ELF-1 (cell line): ENCODE measurements at places on chromosomes 13 and 19.
A peak's percentile ranks its signal among the peaks of the same experiment; 100 is the strongest.

DNA sequence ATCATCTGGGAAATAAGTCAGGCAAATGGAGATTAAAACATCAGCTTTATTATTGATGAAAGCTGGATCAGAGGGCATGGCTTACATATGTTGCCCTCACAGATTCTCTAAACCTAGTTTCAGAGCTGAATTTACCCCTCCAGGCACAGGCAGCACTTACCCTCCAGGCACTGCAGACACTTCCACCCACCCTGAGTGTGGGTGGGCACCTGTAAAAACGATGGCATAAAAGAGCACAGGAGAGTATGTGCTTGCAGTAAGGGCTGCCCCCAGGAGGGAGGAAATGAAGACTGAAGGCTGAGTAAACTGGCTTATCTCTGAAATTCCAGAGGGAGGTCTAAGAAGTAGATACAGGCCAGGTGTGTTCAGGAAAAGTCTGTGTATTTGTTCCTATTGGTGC, 185.0 kb upstream of the HTR2A start:
- DNase-seq = peak; percentile 2

- DNase-seq = no peak
Measured at GRCh38 chr19:41694831-41695635, 7.0 kb upstream of the CEACAM7 start.

GRCh38 chr13:75236774-75237173, 245.2 kb downstream of the TBC1D4 start:
- no peak for DNase-seq

DNA sequence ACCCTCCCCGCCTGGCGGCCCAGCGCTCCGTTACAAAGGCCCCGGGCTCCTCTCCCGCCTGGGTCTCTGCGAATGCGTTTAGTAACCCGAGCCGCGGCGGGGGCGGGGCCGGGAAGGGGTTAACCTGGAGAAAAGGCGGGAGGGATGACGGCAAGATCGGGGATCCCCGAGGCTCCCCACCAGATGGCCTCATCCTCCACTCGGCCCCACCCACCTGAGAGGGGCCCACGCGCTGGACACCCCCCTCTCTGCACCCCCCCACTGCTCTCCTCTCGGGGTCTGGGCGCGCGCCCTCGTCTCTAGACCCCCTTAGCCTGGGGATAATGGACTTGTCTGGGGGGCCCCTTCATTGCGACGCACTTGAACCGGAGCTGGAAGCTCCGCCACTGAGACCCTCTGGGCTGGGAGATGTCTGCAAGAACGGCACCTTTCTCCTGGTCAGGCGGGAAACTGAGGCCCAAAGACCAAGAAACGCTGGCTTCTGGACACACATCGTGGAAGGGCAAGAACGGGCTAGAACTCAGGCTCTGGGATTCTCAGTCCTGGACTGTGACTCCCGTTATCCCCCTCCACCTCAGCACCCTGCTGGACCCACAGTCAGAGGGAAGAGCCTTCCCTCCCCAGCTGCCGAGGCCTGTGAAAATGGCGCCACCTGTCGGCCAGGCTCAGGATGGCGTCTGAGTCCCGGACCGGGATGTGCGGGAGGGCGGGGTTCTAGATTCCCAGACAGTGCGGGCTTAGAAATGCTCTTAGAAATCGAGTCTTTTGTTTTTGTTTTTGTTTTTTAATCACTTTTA, 2.9 kb upstream of the LTBP4 start:
- DNase-seq = peak; percentile 95

DNA sequence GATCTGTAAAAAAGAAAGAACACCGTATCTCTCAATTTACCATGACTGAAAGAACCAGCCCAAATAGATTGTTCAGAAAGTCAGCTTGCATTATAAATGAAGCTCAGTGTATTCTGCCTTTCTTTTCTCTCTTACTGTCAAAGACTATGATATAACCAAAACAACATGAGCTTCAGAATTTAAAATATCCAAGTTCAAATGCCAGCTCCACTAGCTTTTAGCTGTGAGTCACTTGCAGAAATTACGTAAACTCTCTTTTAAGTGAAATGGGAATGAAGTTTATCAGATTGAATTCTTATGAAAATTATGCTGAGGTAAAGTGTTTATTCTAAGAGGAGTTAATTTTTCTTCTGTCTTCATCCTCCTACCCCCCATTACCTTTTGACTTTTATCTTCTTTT, 20.0 kb upstream of the POSTN start:
- no peak for DNase-seq

DNA sequence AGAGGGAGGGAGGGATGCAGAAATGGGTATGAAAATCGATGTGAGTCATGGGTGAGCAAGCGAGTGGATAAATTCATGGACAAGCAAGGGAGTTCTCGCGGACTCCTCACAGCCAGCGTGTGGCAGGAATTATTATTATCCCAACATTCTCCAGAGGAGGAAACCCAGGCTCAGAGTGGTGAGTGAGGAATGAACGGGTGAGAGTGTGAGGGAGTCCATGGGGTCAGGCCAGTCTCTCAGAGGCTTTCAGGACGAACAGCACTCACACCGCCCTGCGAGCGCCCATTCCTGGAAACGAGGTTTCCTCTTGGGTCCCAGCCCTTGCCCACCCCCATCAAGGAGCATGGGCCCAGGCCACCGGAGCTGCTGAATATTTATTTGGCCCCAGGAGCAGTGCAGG, 6.3 kb upstream of the DNAAF3 start:
- no peak for DNase-seq

- no peak for DNase-seq
Measured at GRCh38 chr13:92260363-92260762, 861.9 kb downstream of the GPC5 start.

- no peak for DNase-seq
Measured at GRCh38 chr19:16070366-16070990, 5.8 kb upstream of the TPM4 start.

DNA sequence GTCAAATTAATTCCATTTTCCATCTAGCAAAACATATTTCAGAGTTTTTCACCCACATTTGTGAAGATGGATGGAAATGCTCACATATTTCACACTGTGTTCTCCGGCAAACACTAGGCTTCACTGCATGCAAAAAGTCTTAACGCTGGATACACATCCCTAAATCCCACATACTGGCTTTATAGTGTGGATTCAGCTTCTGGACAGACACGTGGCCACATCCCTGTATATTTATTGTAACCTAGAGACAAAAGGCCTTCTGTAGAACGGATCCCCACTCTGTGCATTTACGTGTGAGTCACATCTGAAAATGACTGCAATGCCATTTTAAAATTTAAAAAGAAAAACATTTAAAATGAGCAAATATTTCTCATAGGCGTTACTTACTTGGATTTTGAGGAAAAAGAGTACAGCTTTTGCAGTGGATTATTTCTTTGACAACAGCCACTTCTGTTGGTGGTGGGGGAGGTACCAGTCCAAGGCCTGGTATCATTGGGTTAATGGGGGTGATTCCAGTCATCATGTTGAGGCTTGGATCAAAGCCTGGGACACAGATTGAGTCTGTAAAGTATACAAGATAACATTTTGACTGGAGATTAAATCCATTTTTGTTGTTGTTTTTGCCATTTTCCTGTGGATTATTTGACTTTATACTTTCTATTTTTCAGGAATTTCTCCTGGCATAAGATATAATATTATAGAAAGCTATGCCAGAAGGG, 337.7 kb downstream of the DNAJC15 start:
- DNase-seq = no peak

- no peak for DNase-seq
Measured at GRCh38 chr13:83182845-83183244, 699.4 kb downstream of the SLITRK1 start.

- no peak for DNase-seq
Measured at GRCh38 chr13:50030315-50030714, 15.1 kb downstream of the KCNRG start.

GRCh38 chr19:22619932-22620331, 14.2 kb upstream of the ZNF492 start:
- no peak for DNase-seq

- DNase-seq = no peak
Measured at GRCh38 chr19:14809272-14810057, 25.5 kb downstream of the OR7A5 start.

DNA sequence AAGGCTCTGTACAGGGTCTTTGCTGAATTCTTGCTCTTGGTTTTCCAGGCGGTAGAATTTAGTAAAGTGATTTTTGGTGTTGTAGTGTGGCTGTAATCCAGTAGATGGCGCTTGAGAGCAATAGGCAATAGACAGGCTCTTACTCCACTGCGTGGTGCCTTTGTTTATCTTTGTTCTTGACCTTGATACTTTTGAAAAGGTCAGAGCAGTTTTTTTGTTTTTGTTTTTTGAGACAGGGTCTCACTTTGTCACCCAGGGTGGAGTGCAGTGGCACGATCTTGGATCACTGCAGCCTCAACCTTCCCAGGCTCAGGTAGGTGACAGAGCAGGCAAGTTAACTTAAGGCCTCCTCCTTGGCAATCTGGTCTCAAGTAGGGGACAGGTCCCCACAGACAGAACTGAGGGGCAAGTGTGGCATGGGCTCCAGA, 12.2 kb upstream of the LILRA5 start:
- peak; percentile 51 for DNase-seq

- DNase-seq = peak; percentile 90
Measured at GRCh38 chr19:48806518-48806817, 4.4 kb downstream of the BCAT2 start.

GRCh38 chr13:47407808-47408207, 511.0 kb upstream of the HTR2A start:
- no peak for DNase-seq

- DNase-seq = peak; percentile 100
Measured at GRCh38 chr19:54159352-54160181, at the start of gene LENG1. Gene LENG1 (minus strand): TSS chr19:54159721. CDS start chr19:54159695, 26 bp downstream.

- DNase-seq = no peak
Measured at GRCh38 chr13:66879988-66880387, 350.1 kb downstream of the PCDH9 start.

- no peak for DNase-seq
Measured at GRCh38 chr13:112596235-112596634, 8.3 kb upstream of the TUBGCP3 start.

DNA sequence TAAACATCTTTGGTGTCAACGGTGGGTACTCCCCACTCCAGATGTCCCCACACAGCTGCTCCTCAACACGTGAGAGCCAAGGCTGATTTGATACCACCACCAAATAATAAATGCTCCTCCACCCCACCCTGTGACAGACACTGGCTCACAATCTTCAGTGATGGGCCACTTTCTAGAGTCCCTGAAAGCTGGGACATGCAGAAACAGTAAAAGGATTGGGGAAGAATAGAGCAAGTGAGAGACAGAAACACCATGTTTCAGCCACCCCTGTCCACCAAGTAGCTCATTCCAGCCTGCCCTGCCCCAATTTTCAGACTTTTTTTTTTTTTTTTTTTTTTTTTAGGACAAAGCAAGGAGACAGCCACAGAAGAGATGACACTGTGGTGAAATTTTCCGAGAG, 1.6 kb downstream of the SLC46A3 start:
- DNase-seq = no peak

- DNase-seq = no peak
Measured at GRCh38 chr13:99314640-99315176, 7.5 kb upstream of the GPR183 start.

DNA sequence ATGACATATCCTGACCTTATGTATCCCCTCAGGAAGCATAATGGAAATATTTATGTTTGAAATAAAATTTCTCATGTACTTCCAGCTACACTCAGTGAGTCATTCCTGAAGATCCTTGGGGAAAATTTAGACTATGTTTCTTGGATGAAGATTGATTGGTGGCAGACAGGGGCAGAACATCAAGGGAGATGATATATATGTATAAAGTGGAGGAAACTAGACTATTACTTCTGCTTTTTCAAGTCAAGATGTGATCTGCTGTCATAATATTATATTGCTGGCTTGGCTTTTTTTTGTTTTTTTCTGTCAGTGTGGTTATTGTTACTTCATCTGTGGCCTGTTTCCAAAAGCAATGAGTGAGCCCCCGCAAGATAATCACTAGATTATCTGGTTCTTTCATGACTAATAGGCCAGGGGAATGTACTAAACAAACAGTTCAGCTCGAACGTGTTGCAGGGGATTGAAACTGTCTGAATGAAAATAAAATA, 87.2 kb upstream of the TNFSF11 start:
- DNase-seq = no peak

DNA sequence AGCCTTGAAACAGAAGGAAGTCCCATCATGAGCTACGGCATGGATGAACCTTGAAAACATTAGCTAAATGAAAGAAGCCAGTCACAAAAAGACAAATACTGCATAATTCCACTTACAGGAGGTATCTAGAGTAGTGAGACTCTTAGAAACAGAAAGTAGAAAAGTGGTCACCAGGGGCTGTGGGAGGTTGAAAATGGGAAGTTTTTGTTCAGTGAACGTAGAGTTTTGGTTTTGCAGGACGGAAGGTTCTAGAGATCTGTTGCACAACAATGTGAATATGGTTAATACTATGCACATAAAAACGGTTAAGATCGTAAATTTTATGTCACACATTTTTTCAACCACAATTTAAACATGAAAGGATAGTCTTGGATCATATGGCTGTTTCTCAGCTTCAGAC, 11.9 kb upstream of the SLC10A2 start:
- no peak for DNase-seq

GRCh38 chr19:19425170-19425875, 19.8 kb downstream of the GATAD2A start:
- DNase-seq = no peak

- no peak for DNase-seq
Measured at GRCh38 chr19:38036707-38037611, 130.0 kb downstream of the SIPA1L3 start.

DNA sequence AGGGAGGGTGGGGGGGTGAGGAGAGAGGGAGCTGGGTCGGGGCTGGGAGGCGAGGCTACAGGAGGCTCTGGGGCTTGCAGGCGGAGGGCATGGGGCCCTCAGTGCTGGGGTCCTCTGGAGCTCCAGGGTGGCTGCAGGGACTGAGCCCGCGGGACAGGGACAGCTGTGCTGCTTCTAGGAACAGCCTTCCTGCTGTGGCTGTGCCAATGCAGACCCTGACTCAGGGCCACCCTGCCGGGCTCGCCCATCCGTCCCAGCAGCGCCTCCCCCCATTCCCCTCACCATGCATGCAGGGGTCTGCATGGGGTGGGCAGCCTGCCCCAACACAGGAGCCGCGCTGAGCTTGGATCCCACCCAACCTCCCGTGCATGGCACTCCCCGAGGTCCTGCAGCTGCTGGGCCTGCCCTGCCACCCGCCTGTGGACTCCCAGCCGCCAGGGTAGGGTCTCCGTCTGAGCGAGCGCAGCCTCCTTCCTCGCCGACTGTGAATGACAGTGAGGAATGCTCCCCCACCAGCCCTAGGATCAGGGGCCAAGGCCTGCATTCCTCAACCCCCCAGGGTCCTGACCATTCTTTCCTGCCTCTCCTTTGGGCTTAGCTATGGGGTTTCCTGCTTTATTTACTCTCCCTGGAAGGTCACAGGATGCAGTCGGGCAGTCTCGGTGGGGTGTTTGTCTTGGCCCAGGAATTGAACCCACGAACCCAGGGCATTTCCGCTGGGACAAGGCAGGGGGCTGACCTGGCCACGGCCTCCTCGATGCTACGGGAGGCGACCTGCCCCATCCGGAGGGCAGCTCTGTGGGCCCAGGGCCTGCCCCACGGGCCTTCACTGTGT, 23.4 kb downstream of the CEBPG start:
- DNase-seq = peak; percentile 58

GRCh38 chr13:98681049-98681448, 71.4 kb downstream of the SLC15A1 start:
- DNase-seq = no peak

- DNase-seq = no peak
Measured at GRCh38 chr19:13122275-13122878, 4.3 kb downstream of the NACC1 start.

GRCh38 chr13:102484329-102484728, 82.5 kb upstream of the FGF14 start:
- no peak for DNase-seq

GRCh38 chr19:27972291-27973040, 1240.5 kb downstream of the UQCRFS1 start:
- peak; percentile 9 for DNase-seq
